ENCODE measurements at places on chromosomes 16 and 17.

- no peak for DNase-seq
Observed at GRCh38 chr17:81635431-81635830, 1.5 kb downstream of the NPLOC4 start.

GRCh38 chr16:10964039-10964890 lies 19.9 kb downstream of the CLEC16A start:
- peak; percentile 87 for DNase-seq

- DNase-seq: no peak
Observed at GRCh38 chr17:51147650-51148049, 5.7 kb upstream of the NME1 start.

DNA sequence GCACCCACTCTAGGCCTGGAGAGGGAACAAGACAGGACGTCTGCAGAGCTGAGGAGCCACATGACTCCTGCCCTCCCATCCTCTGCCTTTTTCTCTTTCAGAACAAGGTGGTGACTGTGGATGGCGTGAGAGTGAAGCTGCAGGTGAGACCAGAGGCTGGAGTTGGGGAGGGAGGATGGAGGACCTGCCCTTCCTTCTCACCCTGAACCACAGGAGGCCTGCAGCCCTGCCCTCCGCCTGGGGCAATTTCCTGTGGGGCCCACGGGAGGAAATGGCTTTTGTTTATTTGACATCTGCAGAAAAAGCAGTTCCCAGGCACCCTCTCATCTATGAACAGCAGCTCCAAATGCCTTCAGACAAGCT lies 5.1 kb downstream of the RAB37 start:
- DNase-seq: no peak

DNA sequence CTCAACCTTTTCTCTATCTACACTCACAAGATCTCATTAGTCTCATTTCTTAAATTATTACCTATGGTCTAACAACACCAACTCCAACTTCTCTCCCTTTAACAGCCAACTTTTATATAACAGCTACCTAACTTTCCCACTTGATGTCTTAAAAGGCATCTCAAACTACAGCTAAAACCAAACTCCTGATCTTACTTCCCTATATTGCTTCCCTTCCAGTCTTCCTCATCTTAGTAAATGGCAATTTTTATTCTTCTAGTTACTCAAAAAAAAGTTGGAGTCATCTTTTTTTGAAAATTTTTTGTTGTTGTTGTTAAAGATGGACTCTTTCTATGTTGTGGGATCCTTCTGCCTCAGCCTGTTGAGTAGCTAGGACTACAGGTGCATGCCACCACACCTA lies 15.3 kb downstream of the SRR start:
- DNase-seq: no peak

DNA sequence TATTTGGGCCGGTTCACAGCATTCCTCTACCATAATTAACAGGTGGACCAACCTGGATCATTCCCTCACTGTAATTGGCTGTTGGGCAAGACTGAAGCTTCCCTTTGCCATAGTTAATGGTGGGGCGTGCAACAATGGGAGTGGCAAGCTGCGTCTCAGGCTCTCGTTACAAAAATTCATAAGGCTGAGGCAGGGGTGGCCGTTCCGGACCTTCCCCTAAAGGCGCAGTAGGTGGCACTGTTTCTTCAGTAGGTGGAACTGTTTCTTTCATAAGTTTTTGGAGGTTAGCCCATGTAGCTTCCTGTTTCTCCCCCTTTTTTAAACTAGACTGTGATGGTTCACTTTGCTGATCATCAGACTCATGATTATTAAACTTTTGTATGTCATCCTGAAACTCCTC lies 17.0 kb upstream of the TMC5 start:
- DNase-seq: no peak

GRCh38 chr16:71746442-71747046 lies 22.0 kb upstream of the PHLPP2 start:
- no peak for DNase-seq

- DNase-seq: no peak
Observed at GRCh38 chr16:4365014-4365406, 6.6 kb upstream of the VASN start.

- no peak for DNase-seq
Observed at GRCh38 chr16:87240211-87241136, 76.7 kb downstream of the C16orf95 start.

DNA sequence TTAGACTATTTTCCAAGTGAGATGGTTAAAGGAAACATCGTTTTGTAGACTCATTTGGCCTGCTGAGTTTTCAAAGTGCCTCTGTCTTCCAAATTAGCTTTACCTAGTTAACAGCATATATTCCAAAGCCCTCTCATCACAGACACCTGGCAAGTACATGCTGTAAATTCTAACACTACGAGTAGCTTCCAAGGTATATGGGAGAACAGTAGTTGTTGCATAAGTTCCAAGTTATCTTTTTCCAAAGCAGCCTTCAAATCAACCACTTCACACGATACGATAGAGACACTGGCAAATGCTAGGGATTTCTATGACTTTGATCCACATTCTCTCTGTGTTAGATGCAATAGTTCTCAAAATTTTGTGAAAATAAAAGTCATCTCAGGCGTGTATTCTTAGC lies 299.3 kb downstream of the CNTNAP4 start:
- no peak for DNase-seq

GRCh38 chr17:29778956-29779811 lies 150.8 kb downstream of the SSH2 start:
- DNase-seq: peak; percentile 82
